ENCODE measurements at places on chromosomes 6 and 20.

DNA sequence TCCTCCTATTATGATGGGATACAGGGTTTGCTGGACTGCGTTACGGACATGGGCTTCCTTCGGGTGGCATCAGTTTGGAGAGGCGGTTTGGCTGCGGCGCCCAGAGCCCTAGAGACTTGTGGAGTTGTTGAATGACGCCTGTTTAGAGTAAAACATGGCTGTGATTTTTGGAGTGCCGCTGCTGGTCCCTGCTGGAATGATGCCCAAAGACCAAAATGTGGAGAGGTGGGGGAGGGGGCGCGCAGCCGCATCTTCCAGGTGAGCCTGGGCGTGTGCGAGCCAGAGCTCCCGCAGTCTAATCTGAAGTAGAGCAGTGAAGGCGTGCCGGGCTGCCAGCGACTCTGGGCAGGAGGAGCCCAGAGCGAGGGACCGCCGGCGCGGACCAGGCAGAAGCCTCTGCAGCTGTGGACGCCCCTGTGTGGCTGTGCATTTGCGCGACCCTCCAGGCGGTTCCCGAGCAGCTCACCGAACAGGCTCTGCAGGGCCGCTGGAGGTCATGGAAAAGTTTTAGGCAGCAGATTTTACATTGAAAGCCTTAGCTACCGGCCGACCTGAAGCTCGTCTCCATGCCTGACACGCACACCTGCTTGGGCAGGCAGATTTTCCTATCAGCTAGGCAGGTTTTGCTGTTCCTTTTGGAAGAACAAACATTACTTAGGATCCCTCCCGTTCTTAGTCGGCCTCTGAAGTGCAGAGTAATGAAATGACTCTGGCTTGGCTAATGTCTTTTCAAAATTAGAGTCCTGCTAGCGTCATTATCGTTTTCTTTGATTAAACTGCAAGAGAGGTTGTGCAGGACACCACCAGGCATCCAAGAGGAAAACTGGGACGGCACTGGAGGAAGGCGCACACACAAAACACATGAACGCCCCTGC lies 298.2 kb downstream of the PHACTR1 start:
- DNase-seq, result no peak

- no peak for DNase-seq
Observed at GRCh38 chr6:38877721-38878120, 162.6 kb downstream of the DNAH8 start.

DNA sequence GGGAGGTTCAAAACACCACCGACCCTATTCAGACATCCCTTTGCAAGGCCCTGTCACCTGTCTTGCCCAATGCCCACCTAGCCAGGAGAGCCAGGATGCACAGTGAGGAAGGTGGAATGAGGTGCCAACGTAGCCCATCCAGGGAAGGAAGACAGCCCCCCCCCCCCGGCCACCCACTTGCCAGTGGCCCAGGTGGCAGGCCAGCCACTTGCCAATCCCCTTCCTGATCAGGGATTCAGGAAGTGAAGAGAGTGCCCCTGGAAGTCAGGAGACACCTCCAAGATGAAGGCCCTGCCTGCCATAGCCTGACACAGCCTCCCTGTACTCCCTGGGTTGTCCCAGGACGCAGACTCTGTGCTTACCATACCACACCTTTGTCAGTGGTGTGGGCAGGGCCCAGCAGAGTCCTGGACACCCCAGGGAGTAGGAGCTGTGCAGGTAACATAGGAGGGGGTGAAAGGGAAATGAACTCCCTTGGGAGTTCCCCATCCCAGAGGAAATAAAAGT lies 54.7 kb downstream of the MRPL14 start:
- no peak for DNase-seq

DNA sequence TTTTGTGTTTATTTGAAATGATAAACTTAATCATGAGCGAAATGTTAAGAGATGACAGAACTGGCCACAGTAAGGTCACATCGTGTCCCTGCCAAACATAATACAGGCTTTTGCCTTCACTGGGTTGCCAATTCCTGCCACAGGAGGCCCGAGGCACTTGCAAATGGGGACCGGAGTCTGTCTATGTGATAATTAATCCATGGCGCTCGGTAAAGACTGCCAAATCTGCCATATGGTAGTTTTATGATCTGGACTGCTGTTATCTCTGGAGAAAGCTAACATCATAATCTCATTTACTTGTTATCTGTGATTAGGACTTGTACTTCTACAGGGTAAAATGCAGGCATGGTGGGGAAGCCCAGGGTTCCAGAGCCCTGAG lies 170.5 kb upstream of the TSHZ2 start:
- DNase-seq, result no peak

GRCh38 chr6:3291987-3292386 lies 33.2 kb downstream of the PSMG4 start:
- no peak for DNase-seq

DNA sequence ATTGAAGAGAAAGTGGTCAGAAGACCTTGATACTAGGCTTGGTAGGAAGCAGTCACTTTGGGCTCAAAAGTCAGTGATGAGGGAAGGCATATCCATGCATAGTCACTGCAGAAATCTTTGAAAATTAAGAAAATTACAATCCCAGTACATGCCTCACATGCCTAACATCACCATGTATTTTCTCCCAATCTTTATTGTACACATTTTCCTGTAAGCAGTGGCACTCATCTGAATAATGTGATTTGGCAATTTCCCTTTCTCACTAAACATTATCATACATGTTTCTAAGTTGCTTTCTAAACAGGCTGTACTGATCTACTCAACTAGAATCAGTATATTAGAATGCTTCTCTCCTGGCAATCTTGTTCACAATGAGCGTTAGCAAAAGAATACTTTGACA lies 280.7 kb upstream of the SUPT3H start:
- no peak for DNase-seq
